ENCODE measurements at places on chromosomes 1 and 21.
A peak's percentile ranks its signal among the peaks of the same experiment; 100 is the strongest.

GRCh38 chr1:23793018-23793781, 2.3 kb downstream of the LYPLA2 start:
- peak; percentile 60 for DNase-seq

DNA sequence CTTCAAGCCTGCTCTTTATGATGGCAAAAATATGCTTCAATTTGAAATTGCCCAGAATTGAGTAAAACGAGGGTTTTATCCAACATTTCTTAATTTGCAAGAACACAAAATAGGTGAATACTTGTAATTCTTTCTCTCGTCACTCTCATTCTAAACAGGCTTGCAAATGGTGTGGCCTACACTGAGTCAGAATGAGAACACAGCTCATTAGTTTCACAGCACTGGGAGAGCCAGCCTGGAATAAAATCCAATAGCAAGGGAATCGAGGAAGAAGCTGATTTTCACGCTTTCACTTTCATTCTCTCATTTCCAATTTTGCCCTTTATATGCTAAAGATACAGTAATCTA, 537.5 kb downstream of the LTN1 start:
- peak; percentile 70 for DNase-seq

- peak; percentile 31 for DNase-seq
These were observed 57.4 kb downstream of the DNTTIP2 start for GRCh38 chr1:93821423-93822144.

DNA sequence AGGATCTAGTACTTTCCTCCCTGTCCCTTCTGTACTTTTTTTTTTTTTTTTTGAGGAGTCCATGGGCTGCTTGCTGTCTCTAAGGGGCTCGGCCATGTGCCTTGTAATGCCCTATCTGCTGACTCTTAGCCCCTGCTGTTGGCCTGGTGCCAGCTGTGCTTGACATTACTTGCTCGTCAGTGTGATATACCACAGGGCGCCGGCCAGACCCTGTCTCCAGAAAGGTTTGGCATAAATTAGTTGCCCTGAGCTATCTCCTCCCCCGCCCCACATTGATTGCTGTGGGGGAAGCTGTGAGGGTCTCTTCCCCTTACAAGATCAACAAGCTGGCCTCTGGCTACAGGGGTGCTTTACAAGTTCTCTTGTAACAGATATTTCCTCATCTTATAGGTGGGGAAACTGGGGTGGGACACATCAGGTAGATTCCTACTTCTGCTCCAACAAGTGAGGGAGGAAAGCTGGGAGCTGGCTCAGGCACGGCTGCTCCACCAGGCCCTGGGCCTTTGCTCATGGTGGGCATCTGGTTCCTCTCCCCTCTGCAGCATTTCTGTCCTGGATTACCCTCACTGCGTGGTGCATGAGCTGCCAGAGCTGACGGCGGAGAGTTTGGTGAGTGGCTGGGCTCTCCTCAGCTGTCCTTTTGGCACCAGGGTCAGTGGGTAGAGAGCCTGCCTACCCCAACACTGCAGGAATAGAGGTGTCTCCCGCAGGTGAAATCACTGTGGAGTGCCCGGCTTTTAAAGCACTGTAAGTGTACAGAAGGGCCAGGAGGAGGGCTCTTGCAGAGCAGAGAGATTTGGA, 15.6 kb downstream of the STRIP1 start:
- no peak for DNase-seq

- DNase-seq = peak; percentile 43
These were observed 199.6 kb downstream of the LTN1 start for GRCh38 chr21:28793043-28793442.

GRCh38 chr1:151222130-151222529, 23.8 kb downstream of the PIP5K1A start:
- DNase-seq = peak; percentile 20

DNA sequence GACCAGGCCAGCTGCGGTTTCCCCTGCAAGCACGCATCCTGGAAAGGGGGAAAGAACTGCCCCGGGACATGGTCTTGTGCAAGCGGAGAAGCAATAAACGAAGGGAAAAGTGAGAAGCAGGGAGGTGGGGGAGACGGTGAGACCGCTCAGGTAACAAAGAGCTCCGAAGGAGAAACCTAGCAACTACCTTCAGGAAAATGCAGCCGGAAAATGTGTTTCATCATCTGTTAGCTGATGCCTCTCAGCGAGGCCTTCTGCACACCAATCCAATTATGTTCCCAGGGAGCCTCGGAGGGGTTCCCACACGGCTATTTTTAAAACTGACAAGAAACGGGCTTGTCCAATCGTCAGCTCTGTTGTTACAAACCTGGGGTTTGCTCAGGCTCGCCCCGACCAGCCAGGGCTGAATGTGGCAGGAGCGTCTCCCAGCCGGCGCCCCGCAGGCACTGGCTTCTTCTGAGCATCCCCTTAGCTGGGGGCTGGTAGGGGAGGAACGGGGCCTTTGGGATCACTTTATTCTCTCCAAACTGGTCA, 3.4 kb downstream of the RIPK4 start:
- no peak for DNase-seq

DNA sequence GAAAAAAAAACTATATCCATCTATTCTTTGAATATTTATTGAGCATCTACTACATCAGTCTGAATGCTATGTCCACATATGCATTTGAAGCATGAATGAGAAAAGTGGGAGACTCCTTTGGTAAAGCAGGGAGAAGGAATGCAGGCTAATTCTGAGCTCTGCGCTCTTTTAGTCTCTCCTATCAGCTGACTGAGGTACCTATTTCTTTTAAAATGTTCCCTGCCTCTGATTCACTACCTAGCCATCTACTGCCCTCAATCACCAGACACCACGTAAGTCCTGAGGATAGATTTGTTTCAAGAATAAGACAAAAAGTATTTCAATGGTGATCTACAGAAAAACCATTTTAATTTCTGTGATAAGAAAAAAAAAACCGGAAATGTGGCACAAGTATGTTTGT, 3.8 kb upstream of the RGS13 start:
- DNase-seq = no peak

DNA sequence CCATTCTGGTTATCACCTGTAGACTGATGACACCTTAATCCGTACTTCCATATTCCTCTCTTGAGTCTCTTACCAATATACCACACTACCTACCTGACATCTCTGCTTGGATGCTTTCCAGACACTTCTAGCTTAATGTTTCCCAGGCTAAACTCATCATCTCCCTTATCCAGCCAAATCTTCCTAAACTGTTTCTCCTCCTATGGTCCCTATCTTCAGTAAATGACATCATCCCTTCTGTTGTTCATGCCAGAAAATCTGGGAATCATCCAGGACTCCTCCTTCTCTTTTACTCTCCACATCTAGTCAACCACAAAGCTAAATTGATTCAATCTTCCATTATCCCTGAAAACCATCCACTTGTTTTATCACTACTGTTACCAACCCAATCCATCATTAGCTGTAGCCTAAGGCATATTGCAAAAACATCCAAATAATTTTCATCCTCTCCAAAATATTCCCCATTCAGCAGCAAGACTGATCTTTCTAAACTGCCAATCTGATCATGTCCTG, 464.1 kb upstream of the BEND5 start:
- no peak for DNase-seq

- DNase-seq = peak; percentile 86
These were observed 135.5 kb downstream of the HIVEP3 start for GRCh38 chr1:41783189-41783639.

- no peak for DNase-seq
These were observed 65.6 kb upstream of the ERRFI1 start for GRCh38 chr1:8091691-8092090.

DNA sequence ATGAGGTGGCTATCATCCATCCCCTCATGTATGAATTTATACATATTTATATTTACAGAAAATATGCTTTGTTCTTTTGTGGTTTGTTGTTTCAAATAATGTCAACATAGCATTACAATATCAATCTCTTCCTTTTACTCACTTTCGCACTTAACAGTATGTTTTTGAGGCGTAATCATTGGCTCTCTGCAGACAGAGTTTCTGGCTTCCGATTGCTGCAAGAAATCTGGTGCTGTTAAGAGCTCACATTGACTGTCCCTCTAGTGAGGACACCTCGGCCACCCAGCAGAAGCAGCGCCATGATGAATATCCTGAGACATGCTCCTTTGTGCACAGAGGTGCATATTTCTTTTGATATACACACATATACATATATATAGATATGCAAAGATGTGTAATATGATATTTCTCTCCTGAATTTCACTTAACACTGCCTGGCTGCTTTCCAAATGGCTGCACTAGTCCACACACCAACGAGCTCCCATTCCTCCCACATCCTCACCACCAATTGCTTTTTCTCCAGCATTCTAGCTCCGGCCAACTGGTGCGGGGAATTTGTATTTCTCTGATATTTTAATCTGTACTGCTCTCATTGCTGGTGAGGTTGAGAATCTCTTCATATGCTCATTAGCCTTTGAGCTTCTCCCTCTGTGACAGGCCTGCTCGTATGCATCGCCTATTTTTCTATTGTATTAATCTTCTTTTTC, 248.4 kb downstream of the SIPA1L2 start:
- no peak for DNase-seq

- no peak for DNase-seq
These were observed 148.6 kb downstream of the TIAM1 start for GRCh38 chr21:31195334-31196015.

- DNase-seq = no peak
These were observed 50.1 kb upstream of the RWDD3 start for GRCh38 chr1:95183952-95184351.

DNA sequence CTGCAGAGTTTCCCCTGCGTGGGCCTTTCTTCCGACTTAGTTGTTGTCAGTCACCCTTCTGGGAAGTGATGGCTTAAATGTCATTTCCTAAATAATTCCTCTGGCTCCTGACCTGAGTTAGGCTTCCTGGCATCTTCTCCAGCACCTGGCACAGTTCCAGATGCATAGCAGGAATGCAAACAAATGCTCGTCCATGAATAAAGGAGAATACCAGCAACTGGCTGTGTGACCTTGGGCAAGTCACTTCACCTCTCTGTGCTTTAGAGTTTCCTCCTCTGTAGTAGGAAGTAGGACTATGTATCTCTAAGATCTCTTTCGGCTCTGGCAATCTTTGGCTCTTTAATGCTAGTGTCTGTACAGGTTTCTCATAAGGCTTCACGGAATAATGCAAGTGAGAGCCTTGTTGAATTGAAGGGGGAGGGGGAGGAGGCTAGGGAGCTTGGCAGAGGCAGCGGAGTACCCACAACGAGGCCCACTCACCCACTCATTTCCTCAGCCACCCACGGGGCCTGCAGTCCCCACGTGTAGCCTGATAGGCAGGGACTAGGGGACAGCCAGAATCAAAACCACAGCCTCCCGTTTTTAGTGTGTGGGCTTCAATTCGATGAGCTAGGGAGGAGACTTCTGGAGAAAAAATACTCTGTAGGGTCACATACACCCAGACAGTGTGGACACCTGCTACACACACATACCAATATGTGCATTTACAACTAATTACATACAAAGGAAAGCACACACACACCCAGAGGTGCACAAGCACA, 48.1 kb downstream of the TENT5C start:
- DNase-seq = no peak

DNA sequence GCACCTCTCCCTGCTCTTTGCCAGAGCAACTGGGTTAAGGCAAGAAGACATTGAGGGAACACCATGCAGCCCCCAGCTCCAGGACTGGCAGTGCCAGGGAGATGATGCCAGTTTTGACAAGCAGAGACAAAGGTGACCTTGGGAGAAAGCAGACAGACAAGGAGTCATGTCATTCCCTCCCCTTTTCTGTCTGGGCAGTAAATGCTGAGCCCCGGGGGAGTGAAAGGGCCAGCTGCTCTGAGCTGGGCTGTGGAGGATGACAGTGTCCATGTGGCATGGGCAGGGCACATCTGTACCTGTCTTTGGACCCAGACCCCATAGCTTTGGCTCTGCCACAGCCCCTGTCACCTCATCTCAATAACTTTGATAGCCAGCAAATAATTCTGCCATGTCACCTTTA, 24.2 kb downstream of the PLEKHA6 start:
- no peak for DNase-seq

DNA sequence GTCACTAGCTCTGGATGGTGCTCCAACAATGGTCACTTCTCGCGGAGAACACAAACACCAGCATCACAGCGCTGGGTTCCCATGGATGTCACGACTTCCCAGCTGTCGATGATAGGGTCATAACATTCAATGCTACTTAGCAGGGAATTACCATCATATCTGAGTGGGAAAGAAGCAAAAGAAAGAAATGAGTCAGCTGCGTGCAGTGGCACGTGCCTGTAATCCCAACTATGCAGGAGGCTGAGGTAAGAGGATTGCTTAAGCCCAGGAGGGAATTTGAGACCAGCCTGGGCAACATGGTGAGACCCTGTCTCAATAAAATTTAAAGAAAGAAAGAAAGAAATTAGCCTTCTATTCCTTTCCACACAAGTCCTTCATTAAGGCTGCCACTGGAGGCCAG, 3.6 kb upstream of the RABIF start:
- no peak for DNase-seq

DNA sequence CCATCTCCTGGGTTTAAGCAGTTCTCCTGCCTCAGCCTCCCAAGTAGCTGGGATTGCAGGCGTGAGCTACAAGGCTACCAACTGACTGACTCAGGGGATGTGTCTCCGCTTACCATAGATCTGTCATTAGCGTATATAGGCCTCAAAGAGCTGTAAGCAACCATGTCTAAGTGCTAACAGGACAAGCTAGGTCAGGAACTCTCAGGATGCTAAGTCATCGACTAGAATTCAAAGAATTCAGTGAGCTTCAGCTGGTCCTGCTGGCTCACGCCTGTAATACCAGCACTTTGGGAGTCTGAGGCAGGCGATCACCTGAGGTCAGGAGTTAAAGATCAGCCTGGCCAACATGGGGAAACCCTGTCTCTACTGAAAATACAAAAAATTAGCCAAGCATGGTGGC, 29.5 kb downstream of the CAPN2 start:
- no peak for DNase-seq

- no peak for DNase-seq
These were observed 349.8 kb downstream of the LTN1 start for GRCh38 chr21:28642891-28643290.

GRCh38 chr1:51861669-51862068, 16.9 kb downstream of the NRDC start:
- no peak for DNase-seq

- no peak for DNase-seq
These were observed 4.3 kb upstream of the C1orf115 start for GRCh38 chr1:220685879-220686278.
